ENCODE measurements at places on chromosomes 7 and 10.

DNA sequence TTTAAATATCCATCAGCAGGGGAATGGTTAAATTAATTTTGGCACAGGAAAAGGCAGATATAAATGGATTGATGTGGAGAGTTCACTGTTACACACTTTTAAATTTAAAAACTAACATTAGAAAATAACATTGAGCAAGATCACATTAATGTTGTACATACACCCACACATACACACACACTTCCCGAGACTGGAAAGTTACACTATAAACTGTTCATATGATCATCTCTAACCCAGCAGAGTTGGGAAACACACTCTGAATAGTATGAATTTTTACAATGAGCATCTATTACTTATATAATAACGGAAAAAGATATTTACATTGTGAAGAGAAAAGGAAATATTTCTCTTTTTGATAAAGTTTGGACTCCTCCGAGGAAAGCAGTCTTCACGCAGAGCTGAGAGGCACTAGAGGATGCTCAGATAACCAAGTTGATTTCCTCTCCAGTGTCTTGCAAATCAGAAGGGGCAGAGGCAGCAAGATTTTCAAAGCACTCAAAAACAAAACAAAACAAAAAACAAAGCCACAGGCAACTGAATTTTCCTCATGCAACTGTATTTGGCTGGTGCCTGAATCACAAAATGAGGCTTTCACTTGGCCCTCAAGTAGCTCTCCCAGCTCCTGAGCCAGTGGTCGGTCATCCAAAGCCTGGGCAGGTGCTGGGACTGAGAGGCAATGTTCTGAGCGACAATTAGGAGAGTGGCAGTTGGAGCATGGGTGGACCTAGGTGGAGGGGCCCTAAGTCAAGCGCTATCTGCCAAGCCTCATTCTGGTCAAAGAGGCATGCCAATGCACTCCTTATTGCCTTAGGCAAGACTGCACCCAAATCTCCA, 10.5 kb upstream of the GATAD1 start:
- no peak for DNase-seq

- DNase-seq = no peak
Observed at GRCh38 chr7:116933465-116933864, 19.8 kb upstream of the ST7 start.

DNA sequence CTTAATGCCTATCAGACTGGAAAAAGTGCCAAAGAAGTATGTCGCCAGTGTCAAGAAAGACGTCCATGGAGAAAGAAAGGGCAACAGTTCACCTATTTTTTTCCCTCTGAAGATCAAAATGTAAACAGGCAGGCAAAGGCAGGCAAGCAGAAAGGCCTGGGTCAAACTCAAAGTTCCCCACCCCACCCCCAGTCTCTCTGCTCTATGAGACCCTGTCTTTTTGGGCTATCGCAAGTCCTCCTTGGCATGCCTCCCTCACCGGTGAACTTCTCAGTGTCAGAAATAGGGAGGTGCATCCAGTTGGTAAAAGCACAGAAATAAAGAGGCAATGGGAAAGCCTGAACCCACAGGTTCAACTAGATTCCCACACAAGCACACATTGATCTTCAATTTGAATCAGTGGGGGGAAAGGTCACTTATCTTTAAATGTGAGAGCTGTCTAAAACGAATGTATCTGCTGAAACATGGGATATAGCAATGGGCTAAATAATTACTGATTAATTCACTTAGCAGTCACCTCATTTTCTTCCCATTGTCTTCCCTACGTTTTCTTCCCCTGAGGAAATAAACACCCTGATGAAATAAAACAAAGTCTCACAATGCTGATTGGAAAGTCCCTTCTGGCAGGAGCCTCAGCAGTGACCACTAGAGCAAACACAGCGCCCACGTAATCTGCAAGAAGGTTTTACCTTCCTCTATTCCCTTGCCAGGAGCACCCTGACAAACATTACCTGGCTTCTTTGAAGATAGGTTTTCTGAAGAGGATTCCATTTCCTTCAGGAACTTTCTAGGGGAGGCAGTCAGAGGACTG, 31.1 kb downstream of the JAZF1 start:
- no peak for DNase-seq

- DNase-seq = no peak
Observed at GRCh38 chr7:121447243-121447910, 51.3 kb upstream of the FAM3C start.

- DNase-seq = no peak
Observed at GRCh38 chr10:124381011-124381611, 37.6 kb downstream of the OAT start.

- DNase-seq = no peak
Observed at GRCh38 chr10:128405450-128405849, 279.2 kb upstream of the MKI67 start.

DNA sequence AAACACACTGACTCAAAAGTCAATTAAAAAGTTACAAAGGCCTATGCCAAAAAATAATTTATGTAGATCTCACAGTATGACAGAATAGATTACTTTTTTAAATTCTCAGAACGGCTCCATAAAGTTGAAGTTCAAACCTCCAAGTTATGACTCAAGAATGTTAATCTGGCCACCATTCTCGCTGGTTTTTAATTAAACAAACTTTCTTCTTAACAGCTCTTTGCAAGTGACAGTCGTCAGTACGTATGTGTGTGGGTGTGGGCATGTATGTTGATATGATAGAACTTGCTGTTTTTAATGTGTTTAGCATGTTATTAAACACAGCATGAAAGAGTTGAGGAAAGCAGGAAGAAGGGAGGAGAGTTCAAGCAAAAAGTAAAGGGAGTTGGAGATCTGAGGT, 18.5 kb downstream of the PRKCQ start:
- DNase-seq = no peak

GRCh38 chr7:153017223-153017622, 257.7 kb downstream of the ACTR3B start:
- no peak for DNase-seq

DNA sequence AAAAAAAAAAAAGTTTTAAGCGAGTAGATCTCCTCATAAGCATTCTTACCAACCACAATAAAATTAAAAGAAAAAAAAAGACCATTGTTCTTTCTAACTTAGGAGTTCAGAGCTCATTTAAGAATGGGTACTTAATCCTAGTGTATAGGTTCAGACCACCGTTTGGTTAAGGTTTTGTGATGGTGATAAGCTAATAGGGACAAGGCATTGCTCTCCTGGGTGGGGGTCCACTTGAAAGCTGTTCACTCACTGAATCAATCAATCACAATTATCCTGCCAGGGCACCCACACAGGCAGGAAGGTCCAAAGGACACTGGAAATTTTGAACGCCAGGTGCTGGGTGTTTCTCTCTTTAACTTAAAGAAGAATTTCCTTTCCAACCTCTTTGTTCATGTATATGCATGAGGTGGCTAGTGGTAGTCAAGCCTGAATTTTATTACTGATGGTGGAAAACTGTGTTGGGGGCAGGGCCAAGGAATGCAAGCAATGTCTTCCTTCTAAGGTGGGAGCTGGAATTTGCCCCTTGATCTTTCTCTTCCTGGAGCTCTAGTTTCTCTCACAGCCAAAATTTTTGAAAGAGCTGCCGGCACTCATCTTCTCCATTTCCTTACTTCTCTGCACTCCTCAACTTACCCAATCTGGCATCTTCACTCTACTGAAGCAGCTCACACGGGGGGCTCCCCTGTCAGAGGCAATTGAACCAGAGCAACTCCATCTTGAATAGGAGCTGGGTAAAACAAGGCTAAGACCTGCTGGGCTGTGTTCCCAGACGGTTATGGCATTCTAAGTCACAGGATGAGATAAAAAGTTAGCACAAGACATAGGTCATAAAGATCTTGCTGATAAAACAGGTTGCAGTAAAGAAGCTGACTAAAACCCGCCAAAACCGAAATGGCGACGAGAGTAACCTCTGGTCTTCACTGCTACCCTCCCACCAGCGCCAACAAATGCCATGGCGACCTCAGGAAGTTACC, 7.5 kb upstream of the FAM131B start:
- no peak for DNase-seq

- DNase-seq = no peak
Observed at GRCh38 chr10:45581216-45581549, 91.4 kb downstream of the ZFAND4 start.

- no peak for DNase-seq
Observed at GRCh38 chr10:109259293-109259692, 664.0 kb downstream of the XPNPEP1 start.

GRCh38 chr10:88783724-88784123, 18.8 kb upstream of the LIPM start:
- DNase-seq = no peak

- DNase-seq = no peak
Observed at GRCh38 chr10:7969623-7970022, 84.9 kb upstream of the GATA3 start.

Data from activated naive CD8-positive, alpha-beta T cell treated with anti-CD3 and anti-CD28 coated beads, Interleukin-2, amount 50 U/mL, for 24 hours (primary cell).